ENCODE measurements at places on chromosomes 3 and 15.

- no peak for DNase-seq
These were observed 16.8 kb downstream of the IGDCC4 start for GRCh38 chr15:65405791-65406423.

DNA sequence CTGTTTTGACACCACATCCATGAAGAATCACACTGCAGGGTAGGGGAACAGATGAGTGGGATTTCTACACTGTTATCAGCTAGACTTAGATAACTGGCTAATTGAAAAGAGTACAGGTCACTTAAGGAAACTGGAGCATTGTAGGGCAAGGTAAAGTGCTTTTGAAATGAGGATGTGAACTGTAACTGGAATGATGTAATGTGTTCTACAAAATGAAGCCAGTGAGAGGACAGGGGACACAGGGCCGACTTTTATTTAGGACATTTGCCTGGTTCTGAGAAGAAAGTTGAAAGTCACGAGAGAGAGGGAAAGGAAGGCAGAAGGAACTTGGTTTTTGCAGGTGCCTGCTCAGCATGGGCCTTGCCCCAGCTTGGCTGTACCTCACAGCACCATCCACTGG, 50.5 kb downstream of the IGF1R start:
- no peak for DNase-seq

DNA sequence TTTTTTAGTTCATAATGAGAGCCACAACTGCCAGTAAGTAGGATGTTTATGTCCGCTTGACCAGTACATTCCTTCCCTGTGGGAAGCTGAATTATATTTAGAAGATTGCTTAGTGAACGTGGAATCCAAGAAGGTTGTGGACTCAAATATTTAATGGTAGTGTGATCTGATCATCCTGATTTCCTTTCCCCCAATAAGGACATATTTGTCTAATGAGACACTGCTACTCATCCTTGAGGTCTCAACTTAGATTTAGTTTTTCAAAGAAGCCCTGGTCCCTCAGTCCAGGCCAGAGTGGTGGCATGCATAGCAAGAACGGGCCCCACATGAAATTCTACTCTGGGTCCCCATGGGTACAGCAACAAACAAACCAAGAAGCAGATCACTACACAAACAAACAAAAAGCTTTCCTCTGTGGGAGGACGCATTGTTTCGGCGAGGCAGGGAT, 60.8 kb downstream of the USP13 start:
- DNase-seq, result no peak

- DNase-seq, result no peak
These were observed 184.9 kb downstream of the GAP43 start for GRCh38 chr3:115808244-115808643.

DNA sequence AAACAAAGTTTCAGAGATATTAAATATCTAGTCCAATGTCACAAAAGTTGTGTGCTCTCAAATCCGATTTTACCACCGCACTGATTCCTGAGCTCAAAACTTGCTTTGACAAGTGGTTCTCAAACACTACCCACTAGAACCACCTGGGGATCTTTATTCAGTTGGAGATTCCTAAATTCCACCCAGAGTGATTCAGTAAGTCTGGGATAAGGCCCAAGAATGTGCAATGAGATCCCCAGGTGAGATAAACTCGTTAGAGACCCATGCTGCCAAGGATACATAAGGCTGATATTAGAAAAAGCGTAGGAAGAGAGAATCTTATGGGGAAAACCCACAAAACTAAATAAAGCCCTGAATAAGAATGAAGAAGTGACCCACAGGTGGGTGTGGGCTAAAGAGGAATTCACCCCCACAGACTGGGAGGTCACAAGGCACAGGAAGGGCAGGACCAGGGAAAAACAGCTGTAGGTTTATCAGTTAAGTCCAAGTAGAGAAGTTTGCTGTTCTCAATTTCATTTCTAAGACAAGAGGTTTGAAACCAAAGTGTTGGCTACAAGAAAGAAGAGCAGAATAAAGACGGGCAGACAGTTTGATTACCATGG, 11.5 kb upstream of the RPS17 start:
- DNase-seq, result no peak

- DNase-seq, result no peak
These were observed 4.0 kb downstream of the CFAP100 start for GRCh38 chr3:126398423-126399350.

DNA sequence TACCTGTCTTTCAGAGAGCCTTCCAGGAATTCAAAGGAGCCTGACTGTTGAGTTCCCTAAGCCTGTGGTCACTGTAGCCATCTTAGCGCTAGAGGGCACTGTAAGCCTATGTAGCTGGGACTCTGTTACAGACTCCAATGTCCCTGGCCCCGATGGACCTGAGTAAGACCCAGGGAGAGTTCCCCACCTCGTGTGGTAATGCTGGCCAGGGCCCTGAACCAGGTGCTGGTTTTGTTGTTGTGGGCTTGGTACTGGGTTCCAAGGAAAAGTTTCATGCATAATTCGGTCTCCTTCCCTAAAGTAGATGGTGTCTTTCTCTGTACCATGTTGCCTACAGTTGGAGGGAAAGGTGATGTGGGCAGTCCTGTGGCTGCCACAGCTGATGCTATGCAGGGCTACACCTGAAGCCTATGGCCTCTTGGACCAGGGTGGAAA, 32.4 kb downstream of the CDAN1 start:
- peak; percentile 84 for DNase-seq

GRCh38 chr3:29721789-29722188, 440.9 kb downstream of the RBMS3 start:
- DNase-seq, result no peak

DNA sequence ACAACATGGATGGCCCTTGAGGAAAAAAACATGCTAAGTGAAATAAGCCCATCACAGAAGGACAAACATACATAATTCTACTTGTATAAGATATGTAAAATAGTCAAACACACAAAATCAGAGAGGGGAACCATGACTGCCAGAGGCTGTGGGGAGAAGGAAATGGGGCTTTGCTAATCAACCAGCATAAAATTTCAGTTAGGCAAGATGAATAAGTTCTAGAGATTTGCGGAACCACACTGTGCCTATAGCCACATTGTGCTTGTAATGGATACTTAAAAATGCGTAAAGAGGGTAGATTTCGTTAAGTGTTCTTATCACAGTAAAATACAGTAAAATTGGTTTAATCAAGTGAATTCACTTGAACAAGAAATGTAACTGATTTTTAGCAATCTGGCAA, 33.7 kb upstream of the SPTBN5 start:
- DNase-seq, result no peak

- no peak for DNase-seq
These were observed 124.9 kb downstream of the ZBTB20 start for GRCh38 chr3:115022199-115022598.

GRCh38 chr15:73925848-73926218, 429 bp upstream of the LOXL1 start:
- DNase-seq, result no peak

DNA sequence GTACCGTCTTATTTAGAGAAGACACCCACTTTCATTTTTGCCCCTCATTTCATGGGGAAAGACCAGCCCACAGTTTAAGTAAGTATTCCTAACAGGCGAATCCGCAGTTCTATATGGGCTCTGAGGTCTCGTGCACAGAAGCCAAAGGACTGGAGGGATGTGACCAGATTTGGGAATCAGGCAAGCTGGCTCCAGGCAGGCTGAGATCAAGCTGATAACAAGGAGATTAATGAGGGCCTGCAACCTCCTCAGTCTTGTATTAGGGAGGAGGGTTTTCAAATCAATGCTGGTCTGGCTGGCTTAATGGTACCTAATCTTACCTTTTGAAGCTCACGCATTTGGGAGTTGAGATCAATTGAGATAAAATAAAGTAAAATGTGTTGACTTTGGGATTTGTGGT, 15.3 kb downstream of the ST8SIA2 start:
- DNase-seq, result no peak

Data from brain (organoid and tissue), 16 donors.